SK-N-MC (cell line): ENCODE measurements at places on chromosomes 1 and 21.

GRCh38 chr21:16473988-16474387, 744.2 kb downstream of the USP25 start:
- no peak for DNase-seq

DNA sequence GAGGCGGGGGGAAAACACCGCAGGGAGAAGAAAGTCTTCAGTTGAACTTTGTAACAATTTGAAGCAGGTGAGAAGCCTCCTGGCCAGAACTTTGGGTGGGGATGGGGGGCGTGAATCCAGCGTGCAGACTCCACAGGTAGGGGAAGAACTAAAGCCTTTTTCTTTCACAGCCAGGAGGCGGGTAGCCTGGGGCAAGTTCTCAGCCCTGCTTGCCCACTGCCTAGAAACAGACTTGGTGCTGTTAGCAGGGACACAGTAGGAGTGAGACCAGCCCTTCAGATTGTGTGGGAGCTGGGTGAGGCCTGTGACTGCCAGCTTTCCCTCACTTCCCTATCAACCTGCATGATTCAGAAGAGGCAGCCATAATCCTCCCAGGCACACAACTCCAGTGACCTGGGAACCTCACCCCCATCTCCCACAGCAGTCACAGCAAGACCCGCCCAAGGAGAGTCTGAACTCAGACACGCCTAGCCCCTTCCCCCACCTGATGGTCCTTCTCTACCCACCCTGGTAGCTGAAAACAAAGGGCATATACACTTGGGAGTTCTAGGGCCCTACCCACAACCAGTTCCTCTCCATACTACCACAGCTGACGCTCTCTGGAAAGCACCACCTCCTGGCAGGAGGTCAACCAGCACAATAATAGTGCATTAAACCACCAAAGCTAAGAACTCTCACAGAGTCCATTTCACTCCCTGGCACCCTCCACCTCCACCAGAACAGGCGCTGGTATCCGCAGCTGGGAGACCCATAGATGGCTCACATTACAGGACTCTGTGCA, 83.5 kb upstream of the CDC42BPA start:
- no peak for DNase-seq

DNA sequence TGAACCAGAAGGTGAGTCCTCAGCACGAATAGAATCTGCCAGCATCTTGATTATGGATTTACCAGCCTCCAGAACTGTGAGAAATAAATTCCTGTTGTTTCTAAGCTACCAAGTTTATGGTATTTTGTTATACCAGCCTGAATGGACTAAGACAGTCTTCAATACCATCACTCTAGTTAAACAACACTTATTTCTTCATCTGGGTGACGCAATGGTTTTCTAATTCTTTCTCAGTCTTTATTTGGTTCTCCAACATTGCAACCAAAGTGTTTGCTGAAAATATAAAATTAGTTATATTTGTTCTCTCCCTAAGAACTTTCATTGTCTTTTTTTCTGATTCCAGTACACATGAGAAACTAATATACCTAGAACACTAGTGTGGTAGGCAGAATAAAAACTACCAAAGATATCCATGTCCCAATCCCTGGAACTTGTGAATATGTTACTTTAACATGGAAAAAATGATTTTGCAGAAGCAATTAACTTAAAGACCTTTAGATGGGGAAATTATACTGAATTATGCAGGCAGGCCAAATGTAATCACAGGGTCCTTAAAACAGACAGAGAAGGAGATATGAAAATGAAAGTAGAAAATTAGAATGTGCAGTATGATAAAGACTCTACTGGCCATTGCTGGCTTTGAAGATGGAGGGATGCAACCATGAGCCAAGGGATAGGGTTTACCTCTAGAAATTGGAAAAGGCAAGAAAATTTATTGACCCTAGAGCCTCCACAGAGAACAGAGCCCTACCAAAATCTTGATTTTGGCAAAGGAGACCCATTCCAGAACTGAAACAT, 1115.1 kb downstream of the PLA2G4A start:
- no peak for DNase-seq

DNA sequence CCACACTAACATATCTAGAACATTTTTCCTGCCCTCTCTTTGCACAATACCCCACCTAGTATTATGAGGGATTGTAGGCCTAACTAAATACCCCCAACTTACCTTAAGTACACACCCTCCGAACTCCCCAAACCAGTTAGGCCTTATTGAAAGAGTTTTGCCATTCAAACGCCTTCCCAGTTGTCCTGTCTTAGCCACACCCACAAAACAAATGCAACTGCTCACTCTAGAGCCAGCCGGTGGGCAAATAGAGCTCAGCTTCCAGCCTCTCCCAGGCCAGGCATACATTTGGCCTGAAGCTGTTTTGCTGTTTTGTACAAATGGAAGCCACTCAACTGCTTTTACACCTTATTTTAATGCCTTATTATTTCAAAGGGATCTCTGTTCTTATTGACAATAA, 224.2 kb upstream of the RUNX1 start:
- no peak for DNase-seq

DNA sequence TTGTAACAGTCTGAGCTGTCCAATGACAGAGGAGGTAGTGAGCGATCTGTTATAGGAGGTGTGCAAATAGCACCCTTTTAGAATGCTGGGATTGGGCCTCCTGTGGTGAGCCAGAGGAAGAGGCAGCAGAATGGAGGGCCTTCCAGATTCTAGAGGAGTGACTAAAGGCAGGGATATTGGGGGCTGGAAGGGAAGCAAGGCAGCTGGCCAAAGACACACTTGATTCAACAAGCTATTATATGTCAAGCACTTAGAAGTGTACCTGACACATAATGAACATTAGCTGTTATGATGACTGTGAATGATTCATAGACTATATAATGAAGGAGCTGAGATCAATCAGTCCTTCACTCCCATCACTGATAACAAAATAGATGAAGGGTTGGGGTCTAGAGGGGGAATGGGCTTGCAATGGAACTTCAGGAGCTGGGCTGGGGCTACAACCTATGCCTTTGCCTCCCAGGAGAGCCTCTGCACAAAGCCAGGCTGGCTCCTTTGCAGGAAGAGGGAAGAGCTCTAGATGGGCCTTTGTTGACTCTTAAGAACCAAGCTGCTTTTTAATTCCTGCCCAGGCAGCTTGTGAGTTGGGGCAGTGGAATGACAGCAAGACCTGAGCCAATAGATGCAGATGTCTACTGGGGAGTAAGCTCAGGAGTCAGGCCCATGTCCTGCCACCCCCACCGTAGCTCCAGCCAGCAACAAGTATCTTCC, 2.3 kb upstream of the MKNK1 start:
- no peak for DNase-seq

GRCh38 chr1:228927421-228927820, 192.1 kb downstream of the RHOU start:
- no peak for DNase-seq

DNA sequence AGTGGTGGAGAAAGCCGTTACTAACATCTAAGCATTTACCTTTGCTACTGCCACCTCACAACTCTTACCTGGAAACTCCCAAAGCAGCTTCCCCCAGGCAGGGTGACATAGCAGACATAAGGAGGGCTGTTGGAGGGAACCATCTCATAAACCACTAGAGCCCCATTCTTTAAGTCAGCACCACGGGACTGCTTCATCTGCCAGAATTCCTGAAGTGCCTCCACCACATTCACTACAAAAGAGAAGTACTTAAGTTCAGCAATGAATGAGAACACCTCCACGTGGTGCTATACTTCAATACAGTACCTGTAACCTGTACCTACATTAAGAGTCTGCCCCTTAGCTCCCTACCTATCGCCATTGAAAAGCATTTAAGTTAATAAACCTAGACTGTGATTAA, 10.3 kb downstream of the LIX1L start:
- DNase-seq, result no peak

DNA sequence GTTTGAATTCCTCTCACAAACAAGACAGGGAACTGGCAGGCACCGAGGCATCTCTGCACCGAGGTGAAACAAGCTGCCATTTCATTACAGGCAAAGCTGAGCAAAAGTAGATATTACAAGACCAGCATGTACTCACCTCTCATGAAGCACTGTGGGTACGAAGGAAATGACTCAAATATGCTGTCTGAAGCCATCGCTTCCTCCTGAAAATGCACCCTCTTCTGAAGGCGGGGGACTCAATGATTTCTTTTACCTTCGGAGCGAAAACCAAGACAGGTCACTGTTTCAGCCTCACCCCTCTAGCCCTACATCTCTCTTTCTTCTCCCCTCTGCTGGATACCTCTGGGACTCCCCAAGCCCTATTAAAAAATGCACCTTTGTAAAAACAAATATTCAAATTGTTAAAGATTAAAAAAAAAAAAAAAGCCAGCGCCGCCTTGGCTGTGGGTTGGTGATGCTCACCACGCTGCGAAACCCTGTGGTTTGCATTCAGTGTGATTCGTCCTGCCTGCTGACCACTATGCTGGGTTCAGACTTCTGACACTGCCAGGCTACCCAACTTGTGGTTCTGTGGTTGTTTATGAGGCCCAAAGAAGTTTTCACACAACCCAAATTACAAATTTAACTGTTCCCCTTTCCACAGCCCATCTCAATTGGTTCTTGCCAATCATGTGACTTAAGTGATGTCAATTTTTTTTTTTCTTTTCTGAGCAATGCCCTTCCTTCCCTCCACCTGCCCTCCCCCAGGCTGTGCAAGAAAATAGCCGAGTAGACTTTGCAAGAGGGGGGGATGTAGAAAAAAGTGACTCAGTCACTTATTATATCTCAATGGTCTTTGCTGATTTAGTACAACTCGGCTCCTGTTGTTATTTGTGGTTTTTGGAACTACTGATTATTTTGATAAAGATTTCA, at the start of gene RUNX1:
Gene RUNX1 (minus strand): TSS at position 597 of the 912 bp plus-strand sequence.
- DNase-seq, result no peak

DNA sequence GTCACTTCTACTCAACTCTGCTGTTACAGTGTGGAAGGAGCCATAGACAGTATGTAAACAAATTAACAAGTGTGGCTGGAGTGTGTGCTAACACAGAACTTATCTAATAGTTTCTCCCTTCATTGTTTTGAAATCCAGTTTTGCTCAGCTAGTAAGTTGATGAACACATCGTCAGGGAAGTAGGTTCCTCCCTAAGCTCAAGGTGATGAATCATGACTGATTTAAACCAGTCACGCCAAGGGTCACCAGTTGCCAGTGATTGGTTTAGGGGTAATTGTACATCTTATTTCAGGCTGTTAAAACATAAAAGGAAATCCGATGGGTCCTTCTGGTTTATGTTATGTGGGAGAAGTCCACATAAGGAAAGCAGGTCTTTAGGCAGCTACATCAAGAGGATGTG, 97.0 kb upstream of the CHODL start:
- no peak for DNase-seq

- no peak for DNase-seq
Observed at GRCh38 chr1:189499736-189500135, 977.9 kb downstream of the BRINP3 start.
